ENCODE measurements at places on chromosomes 1 and 21.

- no peak for DNase-seq
Observed at GRCh38 chr1:240833075-240833474, 221.1 kb upstream of the GREM2 start.

DNA sequence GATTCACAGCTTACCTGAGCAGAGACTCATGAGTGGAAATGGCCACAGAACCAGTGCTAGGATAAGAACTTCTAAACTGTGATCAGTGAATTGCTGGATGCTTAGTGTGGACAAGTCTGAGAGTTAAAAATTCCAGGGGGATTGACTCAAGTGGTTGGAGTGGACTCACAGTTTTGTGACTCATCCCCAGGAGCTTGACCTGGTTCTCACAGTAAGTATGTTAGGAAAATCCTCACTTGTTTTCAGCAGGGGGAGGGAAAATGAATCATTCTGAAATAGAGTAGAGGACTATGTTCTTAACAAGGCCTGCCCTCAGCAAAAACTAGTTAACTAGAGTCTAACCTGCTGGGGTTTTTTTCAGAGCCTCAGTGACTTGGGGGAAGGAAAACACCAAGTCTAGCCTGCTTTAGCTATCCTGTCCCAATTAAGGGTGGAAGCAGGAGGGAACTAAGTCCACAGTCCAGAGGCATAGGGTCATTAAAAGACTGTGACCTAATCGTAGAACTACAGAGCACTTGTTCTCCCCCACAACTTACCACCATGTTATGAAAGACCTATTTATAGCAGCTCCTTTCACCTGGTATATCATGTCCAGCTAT lies 6.1 kb upstream of the CDC73 start:
- DNase-seq = no peak

DNA sequence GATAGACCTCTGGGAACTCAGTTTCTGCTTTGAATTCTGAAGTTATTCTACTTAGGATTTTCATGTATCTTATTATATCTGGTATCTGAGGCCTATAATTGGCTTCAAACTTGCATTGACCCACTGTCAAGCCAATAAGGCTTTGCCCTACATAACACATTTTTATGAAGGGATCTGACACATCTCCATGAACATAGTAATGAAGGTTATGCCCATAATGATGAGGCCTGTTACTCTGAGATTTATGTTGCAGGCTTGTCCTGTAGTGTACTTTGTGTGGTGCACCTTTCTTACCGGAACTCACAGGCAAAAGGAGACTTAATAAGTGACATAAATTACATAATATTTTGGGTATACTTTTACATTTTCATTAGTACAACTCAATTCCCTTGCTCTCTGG lies 14.1 kb downstream of the RGL1 start:
- no peak for DNase-seq

DNA sequence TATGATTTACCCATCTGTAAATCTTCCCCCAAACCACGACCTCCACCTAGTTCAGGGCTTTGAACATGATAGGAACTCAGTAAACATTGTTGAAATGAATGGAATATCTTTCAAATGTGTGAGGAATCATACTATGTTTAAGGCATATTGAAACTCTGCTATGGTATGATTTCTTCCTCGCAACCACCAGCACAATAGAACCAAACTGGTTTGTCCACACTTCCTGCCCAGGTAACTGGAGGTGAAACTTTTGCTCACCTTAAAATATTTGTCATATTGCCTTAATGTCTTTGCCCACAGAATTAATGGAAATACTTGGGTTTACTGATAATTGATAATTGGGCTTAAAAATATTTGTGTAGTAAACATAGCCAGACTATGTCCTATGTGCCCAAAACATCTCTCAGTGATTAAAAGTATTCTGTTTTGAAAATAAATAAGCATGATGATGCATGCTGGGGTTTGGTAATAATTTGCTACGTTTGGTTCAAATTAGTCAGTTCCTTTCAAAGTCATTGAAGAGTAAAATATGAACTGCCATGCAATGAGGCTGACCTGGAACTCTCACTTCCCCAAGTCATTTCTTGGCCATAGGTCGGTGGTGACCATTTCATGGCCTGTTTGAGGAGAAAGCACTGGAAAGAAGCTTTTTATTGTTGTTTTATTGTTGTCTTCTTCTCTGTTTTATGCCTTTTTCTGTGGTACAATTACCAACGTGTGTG lies 73.3 kb downstream of the TNFSF18 start:
- DNase-seq = no peak

- DNase-seq = no peak
Observed at GRCh38 chr1:94617957-94618739, 76.6 kb upstream of the F3 start.

- DNase-seq = no peak
Observed at GRCh38 chr21:42863504-42863870, 15.9 kb downstream of the WDR4 start.

- no peak for DNase-seq
Observed at GRCh38 chr1:175891783-175892309, 148.5 kb upstream of the TNR start.

DNA sequence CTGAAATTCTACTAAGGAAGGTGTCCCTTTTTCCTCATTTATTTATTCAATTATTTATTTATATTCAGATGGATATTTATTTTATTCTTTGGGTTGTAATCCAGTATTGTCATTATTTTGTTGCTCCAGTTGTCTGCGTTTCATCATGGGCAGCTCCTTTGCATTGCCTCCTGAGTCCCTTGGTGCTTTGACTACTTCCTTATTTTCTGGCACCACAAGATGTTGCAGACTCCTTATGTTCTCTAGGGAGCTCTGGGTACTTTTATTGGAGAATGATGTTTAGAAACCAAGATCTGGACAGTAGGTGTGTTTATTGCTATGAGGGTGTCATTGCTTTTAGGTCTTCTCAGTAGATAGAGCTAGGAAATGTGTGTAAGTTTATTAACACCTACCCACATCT lies 59.9 kb upstream of the ERRFI1 start:
- no peak for DNase-seq

DNA sequence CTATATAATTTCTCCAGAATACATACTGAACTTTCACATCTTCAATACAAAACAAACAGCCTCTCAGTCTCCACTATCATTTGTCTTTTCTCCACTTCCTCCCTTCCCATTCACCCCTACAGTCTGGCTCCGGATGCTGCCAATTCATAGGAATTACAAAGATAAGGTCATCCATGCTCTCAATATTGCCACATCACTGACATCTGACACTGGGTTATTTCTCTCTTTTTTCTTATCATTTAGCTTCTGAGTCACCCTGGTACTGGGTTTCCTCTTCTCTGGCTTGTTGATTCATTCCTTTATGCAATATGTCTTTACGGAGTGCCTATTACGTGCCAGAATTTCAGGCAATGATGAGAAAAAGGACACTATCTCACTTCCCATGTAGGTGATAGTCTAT lies 3.1 kb upstream of the SH3BP5L start:
- no peak for DNase-seq

GRCh38 chr1:19232524-19232846 lies 18.8 kb downstream of the EMC1 start:
- DNase-seq = no peak

DNA sequence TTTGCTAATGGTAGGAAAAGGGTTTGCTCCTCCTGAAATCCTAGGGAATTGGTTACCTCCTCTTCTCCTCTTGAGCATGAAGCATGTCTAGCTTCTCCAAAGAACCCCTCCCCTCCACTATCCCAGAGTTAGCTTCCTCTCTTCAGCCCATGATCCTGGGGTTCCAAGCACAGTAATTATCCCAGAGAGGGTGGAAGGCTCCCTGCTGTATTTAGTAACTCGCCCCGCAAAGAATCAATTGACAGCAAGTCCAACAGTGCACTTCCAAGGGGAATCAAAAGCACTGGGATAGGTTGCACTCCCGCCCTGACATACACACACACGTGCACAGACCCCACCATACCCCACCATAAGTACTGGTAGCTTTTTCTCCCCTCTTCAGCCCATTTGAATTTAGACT lies 3.1 kb downstream of the S100A8 start:
- no peak for DNase-seq

- DNase-seq = no peak
Observed at GRCh38 chr1:222583079-222583478, 6.7 kb downstream of the TAF1A start.

DNA sequence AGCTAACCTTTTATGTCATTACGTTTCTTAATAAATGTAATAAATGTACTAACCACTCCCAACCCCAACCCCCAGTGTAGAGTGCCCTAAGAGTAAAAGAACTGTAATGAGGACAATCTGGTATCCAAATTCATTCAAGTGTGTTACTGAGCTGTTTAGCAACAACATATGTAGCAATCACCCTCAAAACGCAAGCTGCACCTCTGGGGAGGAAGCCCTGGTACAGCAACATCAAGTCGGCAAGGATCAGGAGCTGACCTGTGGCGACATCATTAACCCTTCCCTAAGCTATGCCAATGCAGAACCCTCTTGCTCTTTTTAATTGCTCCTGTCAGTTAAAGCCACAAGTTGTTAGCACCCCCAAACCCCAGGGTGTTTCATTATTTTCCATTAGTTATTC lies 47.1 kb downstream of the STX6 start:
- no peak for DNase-seq

DNA sequence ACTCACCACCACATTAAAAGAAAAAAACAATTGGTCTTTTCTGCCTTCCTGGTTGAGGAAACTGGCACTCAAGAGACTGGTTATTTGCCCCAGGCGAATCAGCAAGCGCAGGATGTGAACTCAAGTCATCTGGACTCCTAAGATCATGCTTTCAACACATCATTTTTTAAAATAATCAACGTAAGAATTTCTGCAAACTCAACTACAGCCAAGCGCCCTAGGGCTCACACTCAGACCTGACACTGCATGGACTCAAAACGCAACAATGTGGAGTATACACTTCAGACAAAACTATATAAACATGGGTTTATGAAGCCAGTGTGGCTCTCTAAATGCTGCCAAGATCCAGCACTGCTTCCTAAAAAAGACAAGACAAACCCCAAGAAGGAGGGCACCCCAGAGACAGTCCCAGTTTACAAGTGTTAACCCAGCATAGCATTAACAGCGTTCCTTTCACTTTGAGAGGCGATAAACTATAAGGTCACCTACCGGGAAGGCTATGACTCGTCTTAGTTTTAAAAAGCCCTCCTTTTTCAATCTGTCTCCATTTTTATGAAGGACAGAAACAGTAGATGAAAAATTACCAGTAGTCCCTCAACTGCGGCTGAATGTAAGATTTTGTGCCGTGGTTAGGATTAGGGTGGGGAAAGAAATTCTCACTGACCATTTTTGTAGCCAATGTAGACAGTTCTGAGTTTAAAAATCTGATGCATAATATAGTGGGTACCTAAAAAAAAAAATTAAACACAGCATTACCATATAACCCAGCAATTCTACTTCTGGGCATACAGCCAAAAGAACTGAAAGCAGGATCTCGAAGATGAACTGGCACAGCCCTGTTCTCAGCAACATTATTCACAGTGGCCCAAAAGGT lies 54.8 kb downstream of the SIPA1L2 start:
- DNase-seq = no peak

DNA sequence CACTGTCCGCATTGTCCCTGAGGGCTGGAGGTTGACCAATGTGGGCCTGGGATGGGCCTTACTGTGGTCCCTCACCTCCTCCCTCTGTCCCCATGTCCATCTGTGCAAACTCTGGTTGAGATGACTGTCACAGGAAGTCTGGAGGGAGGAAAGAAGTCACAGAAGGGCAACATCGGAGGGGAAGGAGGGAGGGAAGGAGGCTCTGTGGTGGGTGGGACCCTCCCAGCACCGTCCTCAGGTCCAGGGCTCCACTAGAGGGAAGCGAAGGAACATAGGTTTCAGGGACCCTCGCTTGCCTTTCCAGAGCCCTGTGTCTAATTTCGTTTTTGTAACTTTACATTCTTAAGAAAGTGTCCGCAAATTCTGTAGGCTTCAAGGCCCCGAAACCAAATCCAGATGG lies 111.3 kb upstream of the SLC44A3 start:
- DNase-seq = no peak
